GM12891 (cell line): ENCODE measurements at places on chromosomes 2 and 18.

GRCh38 chr18:23626451-23627279 lies 36.0 kb downstream of the ANKRD29 start:
- no peak for DNase-seq

- no peak for DNase-seq
These were observed 156.8 kb downstream of the ANTXR1 start for GRCh38 chr2:69169655-69170389.

- DNase-seq = no peak
These were observed 70.4 kb downstream of the ODC1 start for GRCh38 chr2:10377747-10378085.

DNA sequence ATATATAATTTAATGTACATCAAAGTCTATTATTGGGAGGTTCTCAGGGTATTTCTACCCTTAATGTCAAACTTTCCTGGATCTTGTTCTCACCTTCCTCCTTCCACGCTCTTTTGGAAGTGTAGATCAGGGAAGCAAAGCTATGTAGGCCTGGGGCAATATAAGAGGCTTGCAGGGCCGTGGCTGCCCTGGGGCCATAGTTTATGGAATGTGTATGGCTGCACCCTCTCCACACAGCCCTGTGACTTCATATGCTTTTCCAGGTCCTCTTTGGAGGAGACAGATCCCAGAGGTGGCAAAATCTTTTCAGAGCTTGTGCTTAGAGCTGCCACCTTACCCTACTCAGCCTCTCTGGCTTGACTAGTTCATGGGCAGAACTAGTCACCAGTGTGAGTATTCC lies 82.9 kb downstream of the PLB1 start:
- DNase-seq = no peak

- no peak for DNase-seq
These were observed 122.8 kb upstream of the COL5A2 start for GRCh38 chr2:189302274-189302948.

DNA sequence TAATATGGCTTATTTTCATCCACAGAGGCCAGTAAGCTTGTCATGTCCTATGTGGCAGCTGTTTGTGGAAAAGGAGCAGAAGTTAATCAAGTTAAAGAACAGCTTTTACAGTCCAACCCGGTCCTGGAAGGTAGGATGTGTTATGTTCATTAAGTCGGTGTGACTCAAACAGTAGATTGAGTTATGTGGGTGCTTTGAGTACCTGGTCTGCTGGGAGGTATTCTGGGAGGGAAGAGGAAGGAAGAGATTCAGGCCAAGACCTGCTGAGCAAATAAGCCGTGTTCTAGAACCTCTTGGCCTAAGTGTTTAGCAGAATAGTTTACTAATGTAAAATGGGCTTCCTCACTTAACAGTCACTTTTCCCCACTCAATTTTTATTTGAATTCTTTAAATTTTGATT lies 96.2 kb downstream of the MYO1B start:
- no peak for DNase-seq

GRCh38 chr2:7377916-7378569 lies 460.8 kb downstream of the RNF144A start:
- no peak for DNase-seq

DNA sequence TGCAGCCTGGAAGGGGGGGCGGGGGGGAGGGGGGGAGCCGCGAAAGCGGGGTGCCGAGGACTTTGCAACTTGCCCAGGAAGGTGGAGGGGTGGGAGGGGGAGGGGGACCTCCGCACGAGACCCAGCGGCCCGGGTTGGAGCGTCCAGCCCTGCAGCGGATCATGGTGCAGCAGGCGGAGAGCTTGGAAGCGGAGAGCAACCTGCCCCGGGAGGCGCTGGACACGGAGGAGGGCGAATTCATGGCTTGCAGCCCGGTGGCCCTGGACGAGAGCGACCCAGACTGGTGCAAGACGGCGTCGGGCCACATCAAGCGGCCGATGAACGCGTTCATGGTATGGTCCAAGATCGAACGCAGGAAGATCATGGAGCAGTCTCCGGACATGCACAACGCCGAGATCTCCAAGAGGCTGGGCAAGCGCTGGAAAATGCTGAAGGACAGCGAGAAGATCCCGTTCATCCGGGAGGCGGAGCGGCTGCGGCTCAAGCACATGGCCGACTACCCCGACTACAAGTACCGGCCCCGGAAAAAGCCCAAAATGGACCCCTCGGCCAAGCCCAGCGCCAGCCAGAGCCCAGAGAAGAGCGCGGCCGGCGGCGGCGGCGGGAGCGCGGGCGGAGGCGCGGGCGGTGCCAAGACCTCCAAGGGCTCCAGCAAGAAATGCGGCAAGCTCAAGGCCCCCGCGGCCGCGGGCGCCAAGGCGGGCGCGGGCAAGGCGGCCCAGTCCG lies 540 bp downstream of the SOX11 start:
- no peak for DNase-seq

DNA sequence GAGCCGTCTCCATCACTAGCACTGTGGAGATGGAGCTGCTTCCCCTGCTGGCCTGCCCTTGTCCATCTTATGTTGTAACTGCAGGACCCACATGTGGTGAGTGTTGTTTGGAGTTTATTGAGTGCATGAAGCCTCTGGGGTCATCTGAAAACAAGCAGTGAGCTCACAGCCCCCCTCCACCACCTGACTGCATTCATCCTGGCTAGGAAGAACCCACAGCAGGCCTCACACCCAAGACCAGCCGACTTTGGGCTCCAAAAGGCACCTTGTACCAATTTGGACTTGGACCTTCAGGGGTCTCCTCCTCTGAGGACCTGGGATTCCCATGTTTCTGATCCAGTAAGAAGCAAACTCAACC lies 116.1 kb downstream of the TWIST2 start:
- DNase-seq = no peak

- DNase-seq = no peak
These were observed 327.5 kb downstream of the KIAA1328 start for GRCh38 chr18:37156330-37156942.

GRCh38 chr2:143521396-143521795 lies 392.2 kb downstream of the ARHGAP15 start:
- DNase-seq = no peak

DNA sequence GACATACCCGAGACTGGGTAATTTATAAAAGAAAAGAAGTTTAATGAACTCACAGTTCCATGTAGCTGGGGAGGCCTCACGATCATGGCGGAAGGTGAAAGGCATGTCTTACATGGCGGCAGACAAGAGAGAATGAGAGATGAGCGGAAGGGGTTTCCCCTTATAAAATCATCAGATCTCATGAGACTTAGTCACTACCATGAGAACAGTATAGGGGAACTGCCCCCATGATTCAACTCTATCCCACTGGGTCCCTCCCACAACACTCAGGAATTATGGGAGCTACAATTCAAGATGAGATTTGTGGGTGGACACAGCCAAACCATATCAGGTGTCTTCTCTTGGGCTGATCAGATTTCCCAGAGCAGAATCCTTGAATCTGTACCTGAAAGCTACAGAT lies 617.3 kb upstream of the ID2 start:
- DNase-seq = no peak
